SK-N-SH treated with all-trans-retinoic acid at 6 μM for 48 hours (cell line): ENCODE measurements at places on chromosomes 13 and 19.

- ATAC-seq: no peak
These were observed 19.9 kb upstream of the SGCG start for GRCh38 chr13:23160638-23161480.

GRCh38 chr19:42389899-42390298 lies at the start of gene CNFN:
Gene CNFN, minus strand, starts transcription at chr19:42390297. Its CDS starts 1,260 bp downstream, at chr19:42389037.
- no peak for ATAC-seq

DNA sequence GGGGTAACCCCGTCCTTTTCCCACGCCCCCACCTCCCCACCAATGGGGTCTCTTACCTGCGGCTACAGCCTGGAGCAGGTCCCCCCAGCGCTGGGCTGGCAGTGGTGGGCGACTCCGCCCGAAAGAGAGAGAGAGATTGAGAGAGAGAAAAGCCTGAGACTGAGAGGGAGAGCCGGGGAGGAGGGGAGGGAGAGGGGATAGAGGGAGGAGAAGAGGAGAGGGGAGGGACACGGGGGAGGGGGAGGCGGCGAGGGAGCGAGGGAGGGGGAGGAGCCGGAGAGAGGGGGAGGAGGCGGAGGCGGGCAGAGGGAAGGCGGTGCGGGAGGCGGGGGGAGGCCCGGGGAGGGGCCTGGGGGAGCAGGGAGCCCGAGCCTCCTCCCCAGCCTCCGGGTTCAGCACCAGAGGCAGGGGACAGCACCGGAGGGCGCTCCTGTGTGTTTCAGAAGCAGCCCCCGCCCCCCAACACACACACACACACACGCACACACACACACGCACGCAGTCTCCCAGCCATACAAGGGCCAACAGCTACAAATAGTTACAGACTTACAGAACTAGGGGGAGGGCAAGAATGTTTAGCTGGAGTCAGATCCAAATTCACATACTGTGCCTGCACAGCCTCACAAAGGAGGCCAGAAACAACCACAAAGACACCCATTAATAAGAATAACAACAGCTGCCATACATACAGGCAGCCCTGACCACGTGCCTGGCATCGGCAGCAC lies at the start of gene SLC8A2:
Gene SLC8A2, minus strand, starts transcription at position 161 of the 725 bp plus-strand sequence. CDS start 5,490 bp downstream, outside the sequence.
- peak; percentile 70 for ATAC-seq

- ATAC-seq: no peak
These were observed 260.1 kb downstream of the LMO7 start for GRCh38 chr13:75896271-75896670.

DNA sequence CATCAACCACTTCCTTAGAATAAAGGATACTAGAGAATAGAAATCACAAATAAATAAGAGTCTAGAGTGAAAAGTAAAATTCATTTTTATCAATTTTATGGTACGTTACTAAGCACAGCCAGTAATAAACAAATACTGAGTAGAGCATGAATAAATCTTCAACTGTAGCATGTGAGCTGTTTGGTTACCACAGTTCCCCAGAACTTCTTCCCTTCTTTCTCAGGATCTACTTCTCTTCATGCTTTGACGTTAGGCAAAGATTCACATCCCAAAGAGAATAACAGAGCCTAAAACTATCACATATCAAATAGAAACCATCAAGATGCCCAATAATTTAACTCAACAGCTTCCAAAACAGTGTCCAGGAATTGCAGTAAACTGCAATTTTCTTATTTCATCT lies 7.4 kb downstream of the RUBCNL start:
- no peak for ATAC-seq

- no peak for ATAC-seq
These were observed 46.6 kb upstream of the NFIC start for GRCh38 chr19:3319643-3320353.

- no peak for ATAC-seq
These were observed 65.2 kb downstream of the DPRX start for GRCh38 chr19:53696951-53697350.

GRCh38 chr19:16213076-16213475 lies 15.4 kb downstream of the AP1M1 start:
- ATAC-seq: no peak

- ATAC-seq: no peak
These were observed 69.4 kb downstream of the RAB20 start for GRCh38 chr13:110491869-110492678.

- ATAC-seq: no peak
These were observed 683 bp upstream of the AP1M2 start for GRCh38 chr19:10587839-10588150.

DNA sequence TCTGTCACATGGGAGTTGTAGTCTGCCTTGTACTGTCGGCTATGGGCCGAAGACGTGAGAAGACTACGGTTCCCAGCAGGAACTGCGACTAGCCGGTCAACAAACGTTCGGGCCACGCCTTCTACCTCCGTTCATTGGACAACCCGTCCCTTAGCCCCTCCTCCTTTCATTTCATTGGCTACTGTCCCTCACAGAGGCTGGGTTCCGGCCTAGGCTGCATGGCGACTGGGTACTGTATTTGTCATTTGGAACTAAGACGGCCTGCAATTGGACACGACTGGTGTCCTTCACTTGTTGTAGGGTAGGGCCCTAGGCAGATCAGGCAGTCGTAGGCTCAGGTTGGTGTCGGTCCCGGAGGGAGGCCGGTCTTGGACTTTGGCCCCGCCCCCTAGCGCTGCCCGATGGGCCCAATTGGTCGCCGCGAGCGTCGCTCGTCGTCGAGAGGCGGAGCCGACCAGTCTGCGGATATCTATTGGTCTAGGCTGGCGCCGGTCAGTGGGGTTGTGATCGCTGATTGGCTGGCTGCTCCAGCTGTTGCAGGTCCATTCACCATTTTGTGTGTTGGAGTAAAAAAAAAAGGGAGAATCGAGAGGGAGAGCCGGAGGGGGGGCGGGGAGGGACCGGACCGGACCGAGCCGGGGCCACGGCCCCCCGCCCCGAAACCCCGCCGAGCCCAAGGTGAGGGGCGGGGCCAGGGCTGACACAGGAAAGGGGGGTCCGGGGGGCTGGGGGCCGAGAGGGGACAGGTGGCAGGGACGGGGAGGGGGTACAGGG lies at the start of gene CIC:
Gene CIC, plus strand, starts transcription at position 549 of the 774 bp plus-strand sequence. CDS start 2,532 bp downstream, outside the sequence.
- peak; percentile 95 for ATAC-seq

DNA sequence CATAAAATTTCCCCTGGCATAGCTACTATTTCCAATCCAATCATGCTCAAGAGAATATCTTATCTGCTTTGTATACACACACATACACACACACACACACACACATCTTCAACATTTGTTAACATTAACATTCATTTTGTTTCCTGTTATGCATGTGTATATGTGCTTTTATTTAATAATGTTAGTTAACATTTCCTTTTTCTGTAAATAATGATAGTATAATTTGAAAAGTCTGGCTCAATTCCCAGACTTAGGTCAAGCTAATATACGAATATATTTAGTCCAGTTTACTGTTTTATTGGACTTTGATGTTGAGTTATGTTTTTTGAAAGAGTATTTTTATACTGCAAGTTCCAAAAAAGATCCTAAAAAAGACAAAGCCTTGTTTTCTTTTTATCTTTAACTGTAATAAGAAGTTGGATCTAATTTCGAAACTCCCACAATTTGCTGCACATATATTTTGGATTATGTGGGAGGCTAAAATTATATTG lies 1072.4 kb downstream of the EFNB2 start:
- ATAC-seq: peak; percentile 60

GRCh38 chr13:25281193-25281934 lies 5.9 kb downstream of the MTMR6 start:
- ATAC-seq: no peak

- ATAC-seq: peak; percentile 47
These were observed 39.8 kb upstream of the IGFL4 start for GRCh38 chr19:46080561-46080960.

- ATAC-seq: no peak
These were observed 19.2 kb downstream of the ATCAY start for GRCh38 chr19:3899531-3900294.

DNA sequence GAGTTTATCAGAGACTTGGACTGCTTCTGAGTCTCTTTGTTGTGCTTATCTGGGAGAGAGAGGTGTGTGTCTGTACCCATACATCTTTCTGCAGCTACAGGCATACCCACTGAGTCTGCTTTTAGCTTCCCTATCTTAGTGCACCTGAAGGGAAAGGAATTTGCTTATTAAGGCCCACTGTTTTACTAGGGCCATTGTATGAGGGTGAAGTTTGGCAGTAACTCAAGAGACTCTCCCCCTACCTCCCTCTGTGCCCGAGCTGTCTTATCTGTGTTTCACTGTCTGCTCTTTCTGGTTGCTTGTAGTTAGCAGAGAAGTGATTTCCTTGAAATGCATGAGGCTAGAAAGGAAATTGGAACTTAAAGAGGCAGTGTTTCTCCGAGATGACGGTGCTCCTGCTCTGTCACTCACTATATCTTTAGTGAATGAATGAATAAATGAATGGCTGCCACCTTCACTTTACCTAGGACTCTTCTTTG lies 678 bp upstream of the CD33 start:
- no peak for ATAC-seq

GRCh38 chr19:3570606-3571011 lies 2.1 kb upstream of the HMG20B start:
- ATAC-seq: no peak

GRCh38 chr19:370641-371330 lies 26.2 kb upstream of the MIER2 start:
- no peak for ATAC-seq

DNA sequence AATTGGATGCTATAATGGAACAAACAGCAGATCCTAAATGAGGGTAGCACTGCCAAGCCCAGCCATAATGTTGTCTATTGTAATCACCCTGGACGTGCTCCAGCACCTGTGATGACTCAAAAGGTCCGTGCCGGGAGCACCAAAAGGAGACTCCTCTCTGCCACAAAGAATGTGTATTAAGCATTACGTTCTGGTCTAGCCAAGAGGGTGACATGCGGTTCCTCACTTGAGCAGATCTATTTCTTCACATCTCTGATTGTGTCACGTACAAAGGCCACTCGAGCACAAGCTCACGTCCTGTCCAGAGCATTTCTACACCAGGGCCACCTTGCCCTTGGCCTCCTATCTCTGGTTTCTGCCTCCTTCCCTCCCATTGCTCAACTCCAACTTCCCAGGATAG lies 219.9 kb upstream of the IRS2 start:
- peak; percentile 41 for ATAC-seq
